Temporal lobe (tissue), 4 donors: ENCODE measurements at places on chromosomes 7 and 10. TPM values are rescaled to one million over a fixed set of nuclear protein-coding genes. Genes with fewer than 3 reads are reported as not detected.

The EXOC6 gene
- total RNA-seq: 91.5 TPM

The R3HCC1L gene
- 14.5 TPM for total RNA-seq

The MAGI2 gene
- 99.1 TPM for total RNA-seq

The HYAL4 gene
- not detected for total RNA-seq

The MSMB gene
- not detected for total RNA-seq

The NEUROG3 gene
- not detected for total RNA-seq
